ENCODE measurements at places on chromosomes 4 and X.

- no peak for DNase-seq
Measured at GRCh38 chr4:139454111-139455045, at the start of gene RAB33B. Gene RAB33B, plus strand, starts transcription at chr4:139454121. Its CDS starts 75 bp downstream, at chr4:139454196.

DNA sequence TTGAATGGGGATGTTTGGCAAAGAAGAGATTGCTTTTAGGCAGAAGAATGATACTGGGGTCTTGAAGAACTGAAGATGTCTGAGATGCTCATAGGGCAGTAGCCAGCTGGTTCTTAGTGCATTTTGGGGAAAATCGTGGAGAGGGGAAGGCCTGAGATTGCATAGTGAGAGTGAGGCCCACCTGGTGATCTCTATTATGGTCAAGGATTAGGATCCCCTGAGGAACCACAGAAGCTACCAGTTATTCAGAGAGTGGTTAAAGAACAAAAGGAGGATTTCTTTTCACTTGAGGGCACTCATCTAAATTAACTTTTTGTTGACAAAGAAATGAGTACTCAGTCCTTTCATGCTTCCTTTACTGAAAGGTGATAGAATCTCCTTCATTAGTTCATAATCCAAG, 271.3 kb upstream of the HAND2 start:
- DNase-seq: no peak

DNA sequence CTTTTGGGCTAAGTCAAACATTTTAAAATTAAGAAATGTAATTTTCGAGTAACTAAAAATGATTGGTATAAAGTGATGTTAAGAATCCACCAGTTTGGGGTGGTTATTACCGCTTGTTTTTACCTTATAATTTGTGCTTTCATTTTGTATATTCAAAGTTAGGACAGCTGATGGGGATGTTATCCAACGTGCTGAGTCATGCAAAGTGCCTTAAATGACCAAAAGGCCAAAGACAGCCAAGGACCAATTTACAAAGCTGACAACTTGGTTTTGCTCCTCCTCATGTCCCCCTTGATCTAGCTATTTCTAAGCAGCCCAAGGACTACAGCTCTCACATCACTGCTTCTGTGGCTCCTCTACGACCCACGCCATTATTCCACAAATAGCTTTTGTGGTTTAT, 181.4 kb upstream of the PCDH7 start:
- no peak for DNase-seq

- no peak for DNase-seq
Measured at GRCh38 chrX:10213716-10214115, 56.9 kb downstream of the CLCN4 start.

DNA sequence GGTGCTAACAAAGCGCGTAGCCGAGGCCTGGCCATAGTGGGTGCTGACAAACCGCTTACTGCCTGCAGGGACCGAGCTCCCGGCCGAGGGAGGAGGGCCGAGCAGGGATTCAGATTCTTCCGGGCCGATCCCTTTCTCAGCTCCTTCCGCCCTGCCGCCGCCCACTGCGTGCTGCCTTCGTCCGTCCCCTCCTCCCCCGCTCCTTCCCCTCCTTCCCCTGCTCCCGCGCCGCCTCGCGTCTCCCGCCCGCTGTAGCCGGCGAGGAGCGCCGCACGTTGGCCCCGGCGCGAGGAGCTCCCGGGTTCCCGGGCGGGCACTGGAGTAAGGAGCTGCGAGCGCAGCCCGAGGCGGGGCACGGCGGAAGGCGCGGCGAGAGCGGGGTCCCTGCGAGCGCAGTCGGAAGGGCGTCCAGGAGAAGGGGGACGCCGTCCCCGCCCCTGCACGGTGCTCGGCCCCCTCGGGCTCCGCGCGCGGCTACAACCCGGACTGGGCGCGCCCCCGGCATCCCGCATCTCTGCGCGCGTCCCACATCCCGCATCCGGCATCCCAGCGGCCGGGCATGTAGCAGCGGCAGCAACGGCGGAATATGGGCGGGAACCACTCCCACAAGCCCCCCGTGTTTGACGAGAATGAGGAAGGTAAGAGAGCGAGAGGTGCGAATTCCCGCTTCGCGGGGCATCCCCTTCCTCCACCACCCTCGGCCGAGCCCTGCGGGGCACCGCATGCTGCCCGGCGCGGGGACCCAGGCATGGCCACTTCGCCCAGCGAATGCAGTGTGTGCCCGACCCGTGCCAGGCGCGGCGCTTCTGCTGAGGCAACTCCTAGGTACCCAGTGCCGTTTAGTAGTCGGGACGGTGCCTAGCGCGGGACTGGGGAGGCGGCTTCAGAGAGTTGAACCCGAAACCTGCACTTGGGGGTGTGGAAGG, at the start of gene STK32B:
STK32B (plus strand) TSS at position 203 of the 926 bp plus-strand sequence.
- no peak for DNase-seq

GRCh38 chr4:118367872-118368271, 15.1 kb upstream of the PRSS12 start:
- DNase-seq: no peak

GRCh38 chr4:6049985-6050384, 31.8 kb upstream of the C4orf50 start:
- no peak for DNase-seq

DNA sequence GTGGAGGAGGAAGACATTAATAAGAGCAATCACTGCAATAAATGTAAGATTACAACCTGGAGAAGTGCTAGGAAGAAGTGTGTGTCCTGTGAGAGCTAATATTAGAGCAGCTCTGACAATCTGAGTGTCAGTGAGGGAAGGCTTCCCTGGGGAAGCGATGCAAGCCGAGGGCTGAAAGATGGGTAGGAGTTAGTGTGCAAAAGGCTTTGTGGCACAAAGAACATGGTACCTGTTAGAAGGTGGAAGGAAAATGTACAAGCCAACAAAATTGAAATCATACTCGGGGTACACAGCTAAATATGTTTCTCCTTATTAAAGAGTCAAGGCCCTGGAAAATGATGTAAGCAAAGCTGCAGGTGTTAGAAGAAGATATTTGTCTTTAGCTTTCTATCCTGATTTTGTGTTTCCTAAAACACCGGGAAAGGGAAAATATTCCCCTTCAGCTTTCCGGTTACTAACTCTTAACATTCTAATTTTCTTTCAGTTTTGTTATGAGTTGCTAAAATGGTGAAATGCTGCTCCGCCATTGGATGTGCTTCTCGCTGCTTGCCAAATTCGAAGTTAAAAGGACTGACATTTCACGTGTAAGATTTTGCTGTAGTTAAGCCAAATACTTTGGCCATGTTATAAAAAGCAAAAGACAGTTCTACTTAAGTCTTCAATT, 808 bp downstream of the THAP6 start:
- no peak for DNase-seq

- DNase-seq: no peak
Measured at GRCh38 chrX:150676221-150676620, 17.0 kb upstream of the MTMR1 start.

DNA sequence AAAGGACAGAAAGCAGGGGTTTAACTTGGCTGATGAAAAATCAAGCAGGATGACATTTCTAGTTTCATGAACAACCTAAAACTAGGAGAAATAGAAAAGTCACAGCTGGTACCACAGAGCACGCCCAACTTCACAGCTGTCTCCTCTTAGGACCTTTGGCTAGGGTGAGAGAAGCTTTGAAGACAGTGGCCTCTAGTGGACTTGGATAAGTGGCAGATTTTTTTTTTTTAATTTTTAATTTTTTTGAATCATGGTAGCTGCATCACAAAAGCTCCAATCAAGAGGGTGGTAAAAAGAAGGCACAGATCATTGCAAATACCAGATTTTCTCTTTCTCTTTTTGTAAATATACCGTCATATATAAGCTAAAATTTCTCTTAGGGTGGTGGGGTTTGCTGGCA, 20.2 kb upstream of the MAP3K15 start:
- DNase-seq: no peak

GRCh38 chrX:109399831-109400230, 82.1 kb downstream of the GUCY2F start:
- DNase-seq: no peak

DNA sequence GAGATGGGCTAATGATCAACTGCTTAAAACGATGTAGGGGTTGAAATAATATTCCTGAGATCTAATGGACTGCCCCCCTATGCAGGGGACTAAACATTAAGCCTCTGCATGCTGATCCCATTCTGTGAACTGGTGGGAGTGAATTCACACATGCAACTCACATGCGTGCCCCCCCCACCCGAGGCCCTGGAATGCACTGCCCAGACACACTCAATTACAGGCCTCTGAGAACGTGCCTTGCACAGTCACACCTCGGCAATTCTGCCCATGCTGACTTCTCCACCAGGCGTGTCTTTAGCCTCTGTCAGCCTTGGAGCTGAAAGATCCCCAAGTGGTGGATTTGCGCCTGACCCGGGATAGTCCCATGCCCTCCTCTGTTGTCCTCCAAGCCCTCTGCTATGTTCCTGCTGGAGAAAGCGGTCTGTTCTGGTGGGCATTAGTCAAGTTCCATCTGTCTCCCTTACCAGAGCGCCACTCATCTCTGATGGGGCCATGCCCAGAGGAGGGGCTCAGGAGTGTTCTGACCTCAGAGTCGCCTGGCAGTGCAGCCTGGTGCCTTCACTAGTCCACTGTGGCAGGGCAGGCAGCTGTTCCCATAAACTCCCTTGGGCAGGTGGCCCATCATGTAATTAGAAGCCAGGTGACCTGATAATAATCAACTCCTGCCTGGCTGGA, 86.5 kb downstream of the DRD5 start:
- no peak for DNase-seq

DNA sequence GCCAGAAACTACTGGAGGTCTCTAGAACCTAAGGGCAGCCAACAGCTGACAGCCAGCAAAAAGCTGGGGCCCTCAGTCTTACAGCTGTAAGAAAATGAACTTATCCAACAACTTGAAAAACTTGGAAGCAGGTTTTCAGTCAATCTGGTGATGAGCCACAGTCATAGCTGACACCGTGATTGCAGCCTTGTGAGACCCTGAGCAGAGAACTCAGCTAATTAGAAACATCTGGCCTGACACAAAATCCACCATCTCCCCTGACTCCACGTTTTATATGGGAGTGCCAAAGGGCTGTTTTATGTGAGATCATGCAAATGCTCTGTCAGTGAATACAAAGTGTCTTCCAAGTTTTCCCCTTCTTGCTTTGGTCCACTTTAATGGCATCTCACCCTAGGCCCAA, 198.8 kb upstream of the DCAF8L1 start:
- no peak for DNase-seq

DNA sequence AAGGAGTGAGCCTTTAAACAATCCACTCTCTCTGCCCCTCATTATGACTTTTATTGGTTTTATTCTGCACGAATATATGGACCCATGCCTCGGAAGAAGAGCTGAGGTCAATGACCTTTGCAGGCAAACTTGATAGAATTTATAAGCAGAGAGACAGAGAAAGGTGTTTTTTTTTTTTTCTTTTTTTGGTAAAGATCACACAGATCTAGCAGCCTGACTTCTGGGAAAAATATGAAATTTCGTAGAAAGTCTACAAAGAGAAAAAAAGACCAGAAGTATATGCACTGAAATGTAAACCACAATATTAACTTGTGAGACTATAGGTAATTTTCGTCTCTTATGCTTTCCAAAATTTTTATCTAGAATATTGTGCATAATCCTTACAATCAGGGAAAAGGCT, 61.6 kb downstream of the LEF1 start:
- no peak for DNase-seq

DNA sequence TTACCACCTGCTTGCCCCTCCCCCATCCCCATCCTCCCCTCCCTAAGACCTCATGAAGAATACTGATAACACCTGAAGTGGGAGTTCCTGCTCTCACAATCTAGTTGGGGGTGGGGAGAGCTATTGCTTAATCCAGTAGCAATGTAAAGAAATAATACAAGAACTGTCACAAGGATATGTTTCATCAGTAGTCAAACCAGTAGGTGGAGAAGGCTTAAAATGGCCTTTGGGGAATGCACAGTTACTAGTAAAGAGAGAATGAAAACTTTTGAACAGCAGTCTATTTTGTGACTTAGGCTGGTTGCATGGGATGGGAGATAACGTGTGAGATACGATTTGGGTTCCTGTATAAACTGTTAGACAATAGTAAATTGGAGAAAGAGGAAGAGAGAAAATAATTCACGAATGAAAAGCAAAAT, 6.0 kb downstream of the GALNT7 start:
- DNase-seq: no peak

GRCh38 chrX:48278958-48279357, 23.8 kb downstream of the SSX1 start:
- no peak for DNase-seq

DNA sequence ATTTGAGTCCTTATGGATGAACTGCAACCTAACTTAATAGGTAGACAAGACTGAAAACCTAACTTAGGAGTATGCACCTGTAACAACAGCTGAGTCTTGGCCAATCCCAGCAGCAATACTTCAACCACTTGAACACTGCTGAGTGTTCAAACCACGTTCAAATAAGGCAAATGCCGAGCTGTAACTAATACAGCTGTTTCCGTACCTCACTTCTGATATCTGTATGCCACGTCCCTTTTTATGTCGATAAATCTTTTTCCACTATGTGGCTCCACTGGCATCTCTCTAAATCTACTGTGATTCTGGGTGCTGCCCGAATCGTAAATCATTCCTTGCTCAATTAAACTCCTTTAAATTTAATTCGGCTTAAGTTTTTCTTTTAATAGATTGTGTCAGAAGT, 459.7 kb downstream of the INPP4B start:
- no peak for DNase-seq

DNA sequence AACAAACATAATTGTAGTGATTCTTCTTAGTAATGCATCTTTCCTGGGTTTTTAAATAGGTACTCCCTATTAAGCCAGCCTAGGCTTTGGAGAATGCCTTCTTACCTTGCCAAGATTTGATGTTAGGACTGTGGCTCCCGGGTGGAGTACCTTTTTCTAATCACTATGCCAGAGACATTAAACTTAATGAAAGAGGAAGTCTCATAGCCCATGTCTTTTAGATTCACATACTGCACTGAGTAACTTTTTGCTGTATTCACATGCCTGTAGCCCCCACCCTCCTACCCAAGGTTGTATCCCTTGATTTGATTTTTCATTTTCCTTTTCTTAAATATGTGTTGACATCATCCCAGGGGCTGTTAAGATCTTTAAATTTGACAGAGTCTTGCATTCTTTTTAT, 104.2 kb upstream of the TLR2 start:
- DNase-seq: no peak

DNA sequence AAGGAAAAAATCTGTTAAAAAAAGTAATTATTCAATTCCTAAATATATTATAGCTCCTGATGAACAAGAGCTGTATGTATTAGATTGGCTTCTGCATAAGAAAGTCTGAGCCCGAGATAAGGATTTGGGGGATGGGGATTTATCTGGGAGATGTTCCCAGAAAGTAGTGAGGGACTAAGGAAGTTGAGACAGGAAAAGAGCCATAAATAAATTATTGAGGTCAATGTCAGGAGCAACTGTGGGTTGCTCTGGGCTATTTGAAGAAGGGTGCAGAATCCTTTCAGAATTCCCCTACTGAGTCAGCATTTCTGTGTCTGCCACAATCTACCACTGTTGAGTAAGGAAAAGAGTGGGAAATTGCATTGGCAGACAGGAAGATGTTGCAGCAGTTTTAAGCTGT, 3.1 kb upstream of the TDO2 start:
- DNase-seq: no peak

- no peak for DNase-seq
Measured at GRCh38 chrX:8849945-8850344, 48.8 kb upstream of the FAM9A start.

DNA sequence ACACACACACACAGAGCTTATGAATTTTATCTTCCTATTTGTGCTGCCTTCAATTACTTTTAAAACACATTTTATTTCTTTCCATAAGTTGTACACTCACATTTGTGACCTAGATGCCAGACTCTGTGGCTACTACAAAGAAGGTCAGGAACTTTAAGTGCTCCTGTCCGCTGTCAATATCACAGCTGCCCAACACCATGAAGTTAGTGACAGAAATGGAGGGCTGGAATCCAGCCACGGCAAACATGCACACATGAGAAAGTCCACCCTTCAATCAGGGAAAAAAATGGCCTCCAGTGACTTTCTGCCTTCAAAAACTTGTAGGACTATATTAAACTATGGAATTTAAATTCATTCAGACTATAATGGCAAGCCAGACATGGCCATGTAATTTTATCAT, 334.4 kb upstream of the FSTL5 start:
- no peak for DNase-seq

Measured in dorsolateral prefrontal cortex (tissue), 122 donors.